ENCODE measurements at places on chromosomes 6 and 20.

DNA sequence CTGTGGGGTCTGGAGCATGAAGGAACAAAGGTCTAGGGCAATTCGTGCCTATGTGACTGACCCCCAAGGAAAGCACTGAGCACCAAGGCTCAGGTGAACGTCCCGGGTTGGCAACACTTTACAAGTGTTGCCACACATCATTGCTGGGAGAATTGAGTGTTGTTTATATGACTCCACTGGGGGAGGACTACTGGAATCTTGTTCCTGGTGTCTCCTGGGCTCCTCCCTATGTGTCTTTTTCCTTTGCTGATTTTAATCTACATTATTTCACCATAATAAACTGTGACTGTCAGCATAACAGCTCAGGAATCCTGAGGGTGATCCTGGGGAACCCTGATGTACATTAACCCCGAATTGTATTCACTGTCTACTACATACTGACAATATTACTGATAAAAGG lies 207.7 kb upstream of the BMP2 start:
- no peak for DNase-seq

- DNase-seq: no peak
Measured at GRCh38 chr20:16385891-16386290, 187.4 kb downstream of the KIF16B start.

- DNase-seq: no peak
Measured at GRCh38 chr6:17039266-17039665, 62.6 kb upstream of the STMND1 start.

- no peak for DNase-seq
Measured at GRCh38 chr6:3777730-3778461, 26.4 kb upstream of the PXDC1 start.

DNA sequence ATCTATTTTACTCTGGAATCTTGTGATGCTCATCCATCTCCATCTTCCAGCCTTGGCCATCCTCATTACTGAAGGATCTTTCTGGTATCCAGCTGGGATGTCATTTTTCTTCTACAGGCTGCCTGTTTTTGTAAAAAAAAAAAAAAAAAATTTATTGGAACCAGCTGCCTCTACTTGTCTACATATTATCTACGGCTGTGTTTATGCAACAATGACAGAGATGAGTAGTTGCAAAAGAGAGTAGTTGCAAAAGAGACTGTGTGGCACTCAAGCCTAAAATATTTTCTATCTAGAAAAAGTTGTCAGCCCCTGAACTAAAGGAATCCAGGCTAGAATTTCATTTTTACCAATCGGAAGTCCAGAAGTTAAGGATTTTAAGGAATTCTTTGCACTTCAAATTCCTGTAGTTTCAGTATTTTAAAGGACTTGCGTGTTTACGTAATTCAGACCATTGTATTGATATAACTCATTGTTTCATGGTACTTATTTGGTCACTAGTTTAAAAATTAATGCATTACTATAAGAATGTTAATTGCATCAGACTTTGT lies 38.6 kb upstream of the PLCG1 start:
- DNase-seq: no peak

GRCh38 chr20:7449269-7449668 lies 491.0 kb downstream of the HAO1 start:
- DNase-seq: no peak

DNA sequence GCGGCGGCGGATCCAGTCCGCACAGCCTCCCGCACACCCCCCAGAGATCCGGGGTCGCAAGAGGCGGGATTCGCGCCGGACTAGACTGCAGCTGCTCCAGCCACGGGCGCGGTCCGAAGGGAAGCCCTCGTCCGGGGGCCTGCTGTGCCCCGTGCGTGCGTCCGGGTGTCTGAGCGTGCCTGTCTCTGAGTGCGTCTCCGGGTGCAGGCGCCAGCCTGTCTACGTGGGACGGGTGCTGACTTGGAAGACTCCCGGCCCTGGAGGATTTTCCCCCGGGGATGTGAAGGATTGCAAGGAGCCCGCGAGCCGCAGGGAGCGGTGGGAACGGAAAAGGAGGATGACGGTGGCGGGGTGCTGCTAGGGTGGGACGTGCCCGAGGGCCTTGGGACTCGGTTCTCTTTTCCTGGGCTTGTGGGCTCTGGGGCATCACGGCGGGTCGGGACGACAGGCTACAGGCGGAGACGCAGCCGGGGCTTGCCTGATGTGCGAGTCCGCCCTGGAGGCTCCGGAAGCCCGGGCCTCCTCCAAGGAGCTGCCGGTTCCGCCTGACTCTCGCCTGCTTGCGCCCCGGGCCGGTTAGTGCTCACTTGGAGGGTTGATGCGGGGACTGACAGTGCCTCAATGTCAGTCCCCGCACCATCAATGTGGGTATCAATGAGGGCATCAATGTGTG lies 5.7 kb downstream of the MAFB start:
- no peak for DNase-seq

GRCh38 chr6:38366234-38366633 lies 273.5 kb downstream of the BTBD9 start:
- DNase-seq: no peak

DNA sequence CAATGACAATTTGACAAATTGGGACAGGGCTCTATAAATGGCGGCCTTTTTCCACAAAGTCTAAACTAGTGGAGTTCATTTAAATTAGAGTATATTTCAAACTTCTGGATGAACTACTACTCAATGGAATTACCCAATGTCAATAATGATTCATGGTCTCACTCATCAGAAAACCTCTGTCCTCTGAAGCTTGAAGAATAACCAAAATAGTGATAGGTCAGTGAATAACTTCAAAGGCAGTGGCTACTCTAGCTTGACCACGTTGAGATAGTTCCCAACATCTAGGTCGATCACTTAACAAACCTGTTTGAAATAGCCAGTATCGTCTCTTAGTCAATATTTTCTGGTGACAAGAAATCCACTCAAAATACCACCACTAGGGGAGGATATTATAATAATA lies 197.6 kb downstream of the HDGFL1 start:
- DNase-seq: no peak

DNA sequence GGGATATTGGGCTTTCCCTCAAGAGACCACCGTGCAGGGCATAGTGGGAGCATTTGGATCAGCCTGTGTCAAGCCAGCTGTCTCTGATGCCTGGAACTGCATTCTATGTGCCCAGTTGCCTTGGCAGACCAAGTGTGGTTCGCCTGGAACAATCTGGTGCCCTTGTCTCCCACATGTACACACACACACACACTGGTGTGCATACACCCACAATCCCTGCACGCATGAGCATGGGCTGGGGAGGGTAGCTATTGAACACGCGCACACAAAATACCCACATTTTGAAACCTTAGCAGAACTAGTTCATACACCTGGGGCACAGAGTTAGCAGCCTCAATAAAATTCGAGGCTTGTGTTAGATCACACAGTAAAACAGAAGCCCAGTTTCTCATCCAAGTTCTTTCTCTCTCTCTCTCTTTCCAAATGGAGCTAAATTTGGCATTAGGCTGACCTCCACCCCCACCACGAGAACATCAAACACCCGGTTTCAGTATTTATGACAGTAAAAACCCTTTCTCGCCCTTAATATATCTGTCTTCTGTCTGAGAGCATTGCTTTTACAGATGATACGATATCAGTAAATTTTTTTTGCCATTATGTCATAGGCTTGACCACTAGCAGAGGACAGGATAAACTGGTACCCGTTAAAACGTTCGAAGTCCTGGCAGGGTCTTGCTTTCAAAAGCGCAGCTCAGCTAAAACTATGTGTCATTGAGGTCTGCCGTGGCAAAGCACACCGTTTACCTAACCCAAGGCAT lies 18.2 kb upstream of the NFATC2 start:
- no peak for DNase-seq

DNA sequence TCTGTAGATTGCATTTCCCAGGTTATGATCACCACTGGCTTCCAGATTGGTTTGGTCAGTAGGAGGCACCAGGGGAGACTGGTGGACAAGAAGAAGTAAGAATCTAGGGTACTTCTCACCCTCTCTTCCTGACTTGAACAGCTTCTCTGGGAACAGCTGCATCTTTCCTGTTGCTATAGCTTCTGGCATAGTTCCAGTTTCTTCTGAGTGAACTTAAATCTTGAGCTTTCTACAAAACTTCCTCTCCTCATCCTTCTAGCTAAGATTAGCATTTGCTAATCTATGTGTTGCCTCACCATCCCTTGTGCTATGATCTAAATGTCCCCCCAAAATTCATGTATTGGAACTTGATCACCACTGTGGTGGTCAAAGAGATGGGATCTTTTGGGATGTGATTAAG lies 724.6 kb downstream of the UTRN start:
- DNase-seq: no peak

DNA sequence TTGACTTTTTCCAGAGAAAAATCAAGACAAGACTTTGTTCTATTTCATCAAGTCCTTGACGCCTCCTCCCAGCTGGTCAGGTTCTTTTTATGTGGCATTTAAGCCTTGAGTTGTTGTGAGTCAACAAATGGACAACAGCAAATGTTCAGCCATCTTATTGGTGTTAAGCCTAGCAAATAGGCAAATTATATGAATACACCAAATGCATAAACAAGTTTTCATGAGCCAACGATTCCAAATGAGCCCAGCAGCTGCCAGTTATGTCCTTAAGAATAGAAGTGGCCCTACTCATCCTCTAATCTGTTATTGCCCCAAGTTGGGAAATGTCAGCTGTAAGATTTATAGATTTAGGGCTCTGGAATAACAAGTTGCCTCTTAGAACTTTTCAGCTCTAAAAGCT lies 312.0 kb downstream of the SOX4 start:
- DNase-seq: no peak

DNA sequence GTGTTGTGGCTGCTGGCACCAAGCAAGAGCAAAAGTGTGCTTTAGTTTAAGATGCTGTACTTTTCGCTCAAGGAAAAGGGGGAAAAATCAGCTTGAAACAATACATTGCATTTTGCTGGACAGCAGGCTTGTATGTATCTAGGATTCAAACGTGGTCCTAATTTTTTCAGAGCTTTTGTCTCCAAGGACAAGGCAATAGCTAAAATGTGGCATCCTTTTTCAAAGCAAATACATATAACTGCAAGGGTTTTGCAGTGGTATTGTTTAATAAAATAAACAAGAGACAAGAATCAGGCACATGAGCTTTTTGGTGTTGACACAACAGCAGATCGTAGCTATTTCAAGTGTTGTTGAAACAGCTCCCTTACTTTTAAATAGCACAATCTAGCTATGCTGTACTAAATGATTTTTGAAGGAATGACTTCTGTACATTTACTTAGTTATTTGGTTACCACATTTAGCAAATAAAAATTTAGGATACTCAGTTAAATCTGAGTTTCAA lies 137.0 kb upstream of the HEY2 start:
- DNase-seq: peak; percentile 39

DNA sequence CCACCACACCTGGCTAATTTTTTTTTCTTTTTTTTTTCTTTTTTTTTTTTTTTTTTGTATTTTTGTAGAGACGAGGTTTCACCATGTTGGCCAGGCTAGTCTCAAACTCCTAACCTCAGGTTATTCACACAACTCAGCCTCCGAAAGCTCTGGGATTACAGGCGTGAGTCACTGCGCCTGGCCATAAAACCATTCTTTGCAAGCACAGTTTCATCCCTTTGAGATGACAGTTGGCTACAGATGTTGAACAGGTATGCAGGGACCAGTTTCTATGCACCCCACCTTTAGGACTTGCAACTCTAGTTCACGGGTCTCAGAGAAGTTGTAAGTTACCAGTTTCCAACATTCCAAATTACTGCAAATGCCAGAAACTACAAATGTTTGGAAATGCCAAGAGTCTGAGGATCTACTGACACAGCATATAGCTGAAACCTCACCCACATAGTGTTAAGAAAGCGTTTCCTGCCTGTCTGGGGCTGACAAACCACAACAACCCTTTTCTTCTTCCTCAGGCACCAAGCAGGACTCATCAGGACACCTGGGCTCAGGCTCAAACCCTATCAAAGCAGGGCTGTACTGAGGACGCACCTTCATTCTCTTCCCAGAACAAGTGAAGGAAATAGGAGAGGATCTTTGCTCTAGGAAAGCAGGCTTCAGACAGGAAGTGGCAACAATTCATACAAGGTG lies 22.9 kb downstream of the ARHGAP18 start:
- no peak for DNase-seq

DNA sequence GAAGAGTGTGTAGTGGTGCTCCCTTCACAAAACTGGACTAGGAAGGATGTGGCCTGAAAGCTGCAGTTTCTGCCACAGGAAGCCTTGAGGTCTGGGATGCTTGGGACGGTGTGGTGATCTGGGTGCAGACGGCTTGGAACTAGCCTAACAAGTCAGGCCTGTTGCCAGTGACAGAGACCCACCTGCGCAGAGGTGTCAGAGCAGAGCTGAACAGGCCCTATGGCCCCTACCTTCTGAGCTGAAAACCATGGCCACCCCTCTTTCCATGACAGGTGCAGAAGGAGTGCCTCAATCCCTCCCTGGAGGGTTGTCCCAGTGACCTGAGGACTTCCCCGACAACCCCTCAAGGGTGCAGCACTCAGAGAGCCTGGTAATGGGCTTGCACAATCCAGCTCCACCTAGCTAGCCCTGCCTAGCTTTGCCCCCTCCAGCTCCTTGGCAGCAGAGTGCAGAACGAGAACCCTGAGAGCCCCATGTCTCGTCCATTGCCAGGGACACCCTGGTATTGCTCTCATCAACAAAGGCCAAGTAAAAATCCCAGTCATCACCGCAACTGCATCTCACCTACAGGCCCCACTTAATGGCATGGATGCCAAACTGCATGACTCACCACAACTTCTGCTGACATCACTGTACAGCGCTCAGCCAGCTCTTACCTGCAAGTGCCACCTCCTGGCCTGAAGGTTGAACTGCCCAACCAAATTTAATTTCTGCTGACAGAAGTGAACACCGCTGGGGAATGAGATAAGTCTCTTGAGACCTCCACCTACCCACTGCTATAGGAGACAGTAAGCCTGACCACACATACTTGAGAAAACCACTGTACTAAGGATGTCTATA lies 563.1 kb downstream of the TFAP2A start:
- no peak for DNase-seq

GRCh38 chr20:44271915-44272663 lies 25.0 kb downstream of the GDAP1L1 start:
- DNase-seq: no peak

GRCh38 chr20:46040902-46041535 lies 12.0 kb downstream of the SLC12A5 start:
- no peak for DNase-seq

DNA sequence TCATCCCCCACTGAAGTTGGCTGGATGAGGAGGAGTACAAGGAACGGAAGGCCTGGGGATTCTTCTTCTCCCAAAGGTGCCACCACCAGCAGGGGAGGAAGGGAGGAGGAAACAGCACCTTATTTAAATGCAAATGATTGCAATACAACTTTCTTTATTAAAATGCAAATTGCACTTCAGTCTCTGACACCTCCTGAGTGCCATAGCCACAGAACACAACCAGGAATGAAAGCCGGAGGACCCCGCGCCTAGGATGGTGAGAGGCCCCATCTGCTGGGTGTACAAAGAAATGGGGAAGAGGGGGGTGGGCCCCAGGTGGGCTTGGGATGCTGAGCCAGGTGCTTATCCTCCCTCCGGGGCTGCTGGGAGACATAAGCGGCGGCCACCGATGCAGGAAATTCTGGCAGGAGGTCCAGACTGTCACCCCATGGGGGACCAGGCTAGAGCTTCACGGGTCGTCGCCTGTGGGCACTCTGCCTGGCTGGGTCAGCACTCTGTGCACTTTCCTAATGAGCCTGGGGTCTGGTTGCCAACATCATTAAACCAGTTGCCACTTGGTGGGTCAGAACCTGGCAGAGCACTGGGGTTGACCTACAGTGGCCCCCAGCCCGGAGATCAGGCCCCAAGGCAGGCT lies 154.2 kb upstream of the MLN start:
- no peak for DNase-seq
